ENCODE measurements at places on chromosomes 5 and 9. TPM values are rescaled to one million over a fixed set of nuclear protein-coding genes. Genes with fewer than 3 reads are reported as not detected.

- DNase-seq = no peak
Observed at GRCh38 chr9:5614192-5614591, 14.7 kb upstream of the RIC1 start.

GRCh38 chr9:4714266-4715016 is 26.6 kb downstream of the AK3 start:
- no peak for DNase-seq

Gene FIBCD1
- not detected for total RNA-seq

Gene GRM6
- not detected for total RNA-seq

DNA sequence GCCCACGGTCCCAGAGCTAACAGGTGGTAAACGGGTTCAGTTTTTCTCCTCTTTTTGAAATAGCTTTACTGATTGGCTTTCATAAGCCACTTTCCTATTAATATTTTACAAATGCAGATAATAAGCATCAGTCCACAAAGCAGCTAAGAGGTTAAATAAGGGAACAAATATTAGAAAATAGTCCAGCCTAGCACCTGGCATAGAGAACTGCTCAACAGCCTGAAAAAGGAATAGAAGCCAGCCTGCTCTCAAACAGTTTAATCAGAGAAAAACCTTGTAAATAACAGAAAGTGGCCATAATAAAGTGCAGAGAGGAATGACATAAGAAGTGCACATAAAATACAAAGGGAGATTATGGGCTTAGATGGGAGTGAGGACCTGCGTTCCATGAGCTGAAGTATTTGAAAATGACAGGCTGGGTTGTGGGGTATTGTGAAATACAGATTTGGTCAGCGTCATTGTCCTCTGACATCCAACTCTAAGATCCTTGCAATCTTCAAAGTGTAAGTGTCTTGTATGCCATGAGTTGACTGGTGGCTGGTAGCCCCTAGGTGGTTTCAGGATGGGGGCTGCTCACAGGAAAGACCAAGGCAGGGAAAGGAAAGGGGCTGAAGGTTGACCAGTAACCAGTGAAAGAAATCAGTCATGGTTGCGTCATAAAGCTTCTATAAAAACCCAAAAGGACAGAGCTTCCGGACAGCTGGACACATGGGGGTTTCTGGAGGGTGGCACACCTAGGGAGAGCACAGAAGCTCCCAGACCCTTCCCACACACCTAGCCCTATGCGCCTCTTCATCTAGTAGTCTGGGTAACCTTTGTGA is 32.4 kb downstream of the MYO10 start:
- DNase-seq = no peak

DNA sequence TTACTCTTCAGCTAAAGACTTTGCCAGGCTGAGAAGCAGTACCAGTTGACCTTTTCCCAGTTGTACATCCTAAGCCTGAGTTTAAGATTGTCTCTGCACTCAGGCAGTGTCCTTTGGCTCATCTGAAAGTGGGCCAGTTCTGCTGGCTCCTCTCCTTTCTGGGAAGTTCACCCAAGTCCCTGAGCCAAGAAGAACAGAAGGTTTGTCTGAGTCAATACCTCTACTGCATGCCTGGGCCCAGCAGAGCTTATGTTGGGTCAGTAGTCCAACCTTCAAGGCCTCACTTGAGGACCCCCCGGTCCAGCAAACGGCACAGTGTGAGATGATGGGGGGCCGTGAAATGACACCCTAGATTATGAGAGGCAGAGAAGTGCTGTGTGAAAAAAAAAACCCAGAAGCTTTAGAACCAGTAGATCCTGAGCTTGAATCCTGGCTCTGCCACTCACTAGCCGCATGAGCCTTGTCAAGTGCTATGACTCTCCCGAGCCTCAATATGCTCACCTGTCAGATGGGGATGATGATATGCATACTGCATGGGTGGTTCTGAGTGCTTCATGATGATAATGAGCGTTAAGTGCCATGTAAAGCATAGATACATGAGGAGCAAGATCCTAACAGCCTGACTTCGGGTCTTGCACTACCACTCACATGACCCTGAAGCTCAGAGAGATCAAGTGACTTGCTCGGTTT is 156.0 kb downstream of the MACROH2A1 start:
- DNase-seq = no peak

Gene GBGT1
- 3.8 TPM for total RNA-seq

GRCh38 chr9:35978792-35979191 is 20.8 kb upstream of the OR2S2 start:
- no peak for DNase-seq

Gene PCDHGC4
- not detected for total RNA-seq

- no peak for DNase-seq
Observed at GRCh38 chr9:113299800-113300292, 3.3 kb downstream of the RNF183 start.

- DNase-seq = no peak
Observed at GRCh38 chr9:4207881-4208615, 91.8 kb downstream of the GLIS3 start.

DNA sequence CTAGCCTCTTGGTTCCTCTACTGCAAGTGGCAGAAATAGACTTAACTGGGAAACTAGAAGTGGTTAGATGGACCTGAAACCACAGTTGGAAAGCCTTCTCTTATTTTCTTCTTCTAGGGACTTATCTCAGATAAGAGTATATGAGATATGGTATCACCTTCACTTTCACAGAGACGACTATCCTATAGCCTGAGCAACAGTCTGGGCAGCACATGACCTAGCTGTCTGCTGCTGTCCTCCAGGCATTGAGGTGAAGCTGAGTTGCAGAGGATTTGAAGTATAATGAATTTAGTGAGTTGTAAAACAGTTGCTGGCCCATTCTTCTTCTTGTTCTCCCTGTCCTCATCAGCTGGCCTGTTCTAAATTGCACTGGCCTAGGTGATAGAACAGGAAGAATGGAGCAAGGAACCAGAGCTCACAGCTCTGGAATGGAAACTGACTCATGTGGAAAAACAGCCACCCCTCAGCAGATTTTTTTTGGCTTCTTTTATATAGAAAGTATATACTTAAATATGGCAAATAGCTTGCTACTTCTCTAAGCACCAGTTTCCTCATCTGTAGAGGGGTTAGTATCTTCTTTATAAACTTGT is 27.8 kb downstream of the RECK start:
- DNase-seq = no peak

- DNase-seq = no peak
Observed at GRCh38 chr9:38082446-38083287, 13.6 kb upstream of the SHB start.

DNA sequence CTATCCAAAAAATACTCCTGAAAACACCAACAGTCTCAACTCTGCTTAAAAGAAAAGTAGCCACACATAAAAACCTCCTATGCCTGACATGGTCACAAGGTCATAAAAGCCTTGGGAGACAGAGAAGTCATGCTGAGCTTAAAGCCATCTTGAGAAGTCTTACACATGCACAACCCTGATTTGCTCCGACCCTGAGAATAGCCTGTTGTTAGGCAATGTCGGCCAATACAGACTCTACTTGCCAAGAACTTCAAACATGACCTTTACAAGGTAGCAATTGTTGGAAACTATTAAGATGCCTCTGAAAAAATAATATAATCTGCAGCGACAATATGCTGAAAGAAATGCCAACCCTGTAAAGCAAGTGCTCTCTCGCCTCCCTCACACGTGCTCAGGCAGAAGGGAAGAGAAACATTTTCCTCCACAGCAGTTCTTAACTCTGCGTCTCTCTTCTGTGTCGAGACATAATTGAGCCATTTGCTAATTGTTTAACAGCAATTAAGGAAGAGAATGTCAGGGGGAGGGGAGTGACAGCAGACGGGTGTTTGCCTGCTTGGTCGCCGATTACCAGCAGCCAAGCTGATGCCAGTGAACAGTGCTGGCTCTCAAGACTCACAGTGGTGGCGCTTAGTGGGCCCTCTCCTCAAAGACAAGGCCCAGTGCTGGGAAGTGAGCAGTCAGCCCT is 393.6 kb downstream of the SPOCK1 start:
- no peak for DNase-seq

DNA sequence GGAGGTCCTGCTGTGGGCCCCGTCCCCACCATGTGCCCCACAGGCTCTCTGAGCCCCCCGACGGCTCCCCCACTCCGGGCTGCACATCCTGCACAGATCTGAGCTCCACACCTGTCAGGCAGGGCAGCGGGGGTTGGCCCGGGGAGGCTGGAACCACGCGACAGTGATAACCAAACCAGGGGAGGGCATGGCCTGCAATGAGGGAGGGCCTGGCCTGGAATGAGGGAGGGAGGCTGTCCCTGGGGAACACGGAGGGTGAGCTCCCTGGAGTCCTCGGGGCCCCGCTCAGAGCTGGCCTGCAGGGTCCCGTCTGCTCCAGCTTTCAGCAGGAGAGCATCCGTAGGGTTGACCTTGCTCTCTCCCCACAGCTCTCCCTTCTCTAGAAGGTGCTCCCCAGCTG is 30.5 kb downstream of the SLC9A3 start:
- DNase-seq = no peak

Gene IGFBPL1
- total RNA-seq = 0.21 TPM

- no peak for DNase-seq
Observed at GRCh38 chr5:42547141-42547540, 123.9 kb downstream of the GHR start.

GRCh38 chr9:9620736-9621135 is 992.1 kb downstream of the PTPRD start:
- no peak for DNase-seq

DNA sequence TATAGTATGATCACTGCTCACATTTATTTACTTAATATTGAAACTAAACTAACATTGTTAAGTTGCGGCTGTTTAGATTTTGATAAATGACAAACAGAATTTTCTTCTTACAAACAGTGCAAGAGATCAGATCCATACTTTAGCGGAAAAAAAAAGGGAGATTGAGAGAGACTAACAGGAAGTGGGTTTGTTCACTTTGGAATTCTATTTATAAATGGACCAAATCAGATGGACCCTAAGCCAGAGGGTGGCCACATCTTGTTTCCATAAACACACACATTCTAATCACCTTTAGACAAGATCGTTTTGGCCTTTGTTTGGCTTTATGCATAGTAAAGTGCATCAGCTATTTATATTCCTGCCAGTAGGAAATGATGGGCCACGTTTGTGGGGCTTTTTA is 381.4 kb upstream of the CD180 start:
- DNase-seq = no peak

DNA sequence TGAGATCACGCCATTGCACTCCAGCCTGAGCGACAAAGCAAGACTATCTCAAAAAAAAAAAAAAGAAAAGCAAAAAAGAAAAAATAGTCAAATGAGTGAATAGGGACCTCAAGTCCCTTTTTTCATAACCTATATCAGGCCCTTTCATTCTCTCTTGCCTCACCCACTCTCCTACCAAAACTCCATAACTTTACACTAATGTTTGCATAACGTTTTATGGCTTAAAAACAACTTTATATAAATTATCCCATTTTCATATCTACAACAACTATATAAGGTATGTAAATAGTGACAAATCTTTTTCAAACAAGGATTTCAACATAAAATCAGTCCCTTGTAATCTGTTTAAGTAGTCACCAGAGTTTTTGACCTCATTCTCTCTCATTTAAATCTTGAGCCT is 56.9 kb upstream of the PIP5K1B start:
- DNase-seq = no peak

- no peak for DNase-seq
Observed at GRCh38 chr5:85533341-85534047, 1084.2 kb upstream of the COX7C start.

DNA sequence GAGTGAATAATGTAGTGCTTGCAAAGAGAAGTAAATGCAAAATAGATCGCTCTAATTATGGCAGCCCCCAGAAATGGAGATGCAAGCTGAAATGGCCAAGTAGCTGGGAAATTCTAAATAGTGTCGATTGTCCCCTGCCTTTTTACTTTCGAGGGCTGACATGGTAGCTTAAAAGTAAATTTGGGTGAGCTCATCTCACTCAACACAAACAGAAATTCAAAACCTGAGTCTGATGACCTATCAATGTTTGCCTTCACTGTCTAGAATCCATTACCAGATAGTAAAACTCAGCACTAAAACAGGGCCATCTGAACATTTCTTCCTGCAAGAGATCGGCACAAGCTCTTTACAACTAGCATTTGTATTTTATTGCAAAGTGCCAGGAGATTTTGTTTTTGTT is 7.0 kb upstream of the LHX2 start:
- no peak for DNase-seq

Gene CCDC171
- total RNA-seq = 2.9 TPM

- DNase-seq = no peak
Observed at GRCh38 chr9:123536455-123536868, 180.5 kb downstream of the CRB2 start.

- DNase-seq = no peak
Observed at GRCh38 chr5:134122530-134122929, 8.0 kb downstream of the TCF7 start.

Data from activated CD4-positive, alpha-beta T cell treated with anti-CD3 and anti-CD28 coated beads for 36 hours (primary cell).